ENCODE measurements at places on chromosomes 3 and 15.

DNA sequence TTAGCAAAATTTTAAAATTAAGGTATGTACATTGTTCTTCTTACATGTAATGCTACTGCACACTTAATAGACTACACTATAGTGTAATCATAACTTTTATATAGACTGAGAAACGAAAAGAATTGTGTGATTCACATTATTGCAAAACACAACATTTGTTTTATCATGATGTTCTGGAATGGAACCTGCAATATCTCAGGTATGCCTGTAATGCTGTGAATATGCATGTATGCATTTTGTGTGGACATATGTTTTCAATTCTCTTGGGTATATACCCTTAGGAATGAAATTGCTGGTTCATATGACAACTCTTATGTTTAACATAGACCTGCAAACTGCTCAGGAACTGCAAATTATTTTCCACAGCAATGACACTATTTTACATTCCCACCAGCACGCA lies 38.6 kb upstream of the TJP1 start:
- no peak for DNase-seq

DNA sequence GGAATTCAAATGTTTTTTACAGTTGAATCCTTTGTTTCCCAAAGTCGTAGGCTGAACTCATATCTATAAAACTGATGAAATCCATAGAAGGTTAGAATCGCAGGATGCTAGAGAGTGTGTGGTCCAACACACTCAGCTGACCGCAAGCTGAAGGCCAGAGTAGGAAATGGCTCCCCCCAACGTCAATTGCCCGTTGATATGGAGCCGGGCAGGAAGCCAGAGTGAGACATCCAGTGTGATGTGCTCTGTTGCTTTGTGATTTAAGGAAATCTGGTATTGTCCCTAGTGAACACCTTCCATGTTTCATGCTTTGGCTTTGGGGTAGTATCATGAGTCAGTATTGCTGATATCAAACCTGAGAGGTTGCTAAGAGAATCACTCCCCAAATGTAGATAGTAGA lies 5.8 kb upstream of the MEX3B start:
- no peak for DNase-seq

DNA sequence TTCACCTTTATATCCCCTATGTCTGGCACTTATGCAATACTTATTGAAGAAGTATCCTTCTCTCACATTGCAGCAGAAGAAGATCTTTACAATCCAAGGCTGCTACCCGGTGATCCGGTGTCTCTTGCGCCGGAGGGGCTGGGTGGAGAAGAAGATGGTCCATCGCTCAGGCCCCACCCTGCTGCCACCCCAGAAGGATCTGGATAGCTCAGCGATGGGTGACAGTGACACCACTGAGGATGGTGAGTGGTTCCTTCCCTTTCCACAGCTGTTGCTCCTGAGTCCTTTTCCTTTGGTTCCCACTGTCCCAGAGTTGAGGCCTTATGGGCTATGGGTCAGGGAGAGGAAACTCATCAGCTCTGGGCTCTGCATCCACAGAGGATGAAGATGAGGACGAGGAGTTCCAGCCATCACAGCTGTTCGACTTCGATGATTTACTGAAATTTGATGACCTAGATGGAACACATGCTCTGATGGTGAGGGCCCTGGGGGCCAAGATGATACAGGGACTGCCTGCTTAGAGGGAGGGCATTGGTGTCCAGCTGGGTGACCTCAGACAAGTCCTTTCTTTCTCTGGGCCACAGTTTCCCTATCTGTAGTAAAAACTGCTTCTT lies 2.9 kb downstream of the TTLL3 start:
- no peak for DNase-seq

GRCh38 chr3:194711913-194712312 lies 26.2 kb downstream of the FAM43A start:
- DNase-seq: no peak

DNA sequence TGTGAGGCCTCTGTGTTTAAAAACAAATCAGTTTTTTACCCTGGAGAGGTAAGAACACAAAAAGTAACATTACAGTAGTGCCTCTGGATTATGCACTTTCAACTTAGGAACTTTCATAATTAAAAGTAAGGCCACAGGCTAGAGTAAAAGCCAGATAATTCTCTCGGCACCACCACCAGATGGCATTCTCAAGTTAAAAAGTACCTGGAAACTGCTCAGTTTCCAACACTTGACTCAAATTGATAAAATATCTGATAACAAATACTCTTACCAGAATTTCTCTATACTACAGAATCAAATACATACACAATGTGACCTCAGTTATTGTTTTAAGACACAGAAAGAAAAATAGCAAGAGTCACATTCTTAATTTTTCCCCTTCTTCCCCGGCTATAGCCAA lies 19.9 kb downstream of the SPICE1 start:
- DNase-seq: peak; percentile 16
